ENCODE measurements at places on chromosomes 4 and X.

- no peak for DNase-seq
These were observed 1350.0 kb downstream of the ADGRL3 start for GRCh38 chr4:62550121-62550520.

DNA sequence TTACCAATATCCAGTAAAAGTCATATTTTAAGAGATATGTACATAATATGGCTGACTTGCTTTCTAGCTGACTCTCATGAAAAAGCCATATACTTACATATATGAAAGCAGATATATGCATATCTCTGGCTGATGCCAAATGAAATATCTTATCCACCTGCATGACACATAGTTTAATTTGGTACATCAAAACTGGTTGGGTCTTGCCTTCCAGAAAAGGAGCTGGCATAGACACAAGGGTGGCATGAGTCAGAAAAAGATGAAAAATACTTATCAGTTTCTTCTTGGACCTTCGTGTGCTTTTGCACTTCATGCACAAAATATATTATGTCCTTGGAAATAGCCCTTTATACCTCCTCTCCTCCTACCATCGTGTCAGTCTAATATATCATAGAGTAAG, 32.1 kb downstream of the TIGD4 start:
- no peak for DNase-seq

- DNase-seq: no peak
These were observed 528 bp upstream of the FGF2 start for GRCh38 chr4:122826079-122826527.

- no peak for DNase-seq
These were observed 219.0 kb upstream of the GIMD1 start for GRCh38 chr4:106587558-106587957.

GRCh38 chr4:140666889-140667614, 89.1 kb downstream of the TBC1D9 start:
- DNase-seq: no peak

DNA sequence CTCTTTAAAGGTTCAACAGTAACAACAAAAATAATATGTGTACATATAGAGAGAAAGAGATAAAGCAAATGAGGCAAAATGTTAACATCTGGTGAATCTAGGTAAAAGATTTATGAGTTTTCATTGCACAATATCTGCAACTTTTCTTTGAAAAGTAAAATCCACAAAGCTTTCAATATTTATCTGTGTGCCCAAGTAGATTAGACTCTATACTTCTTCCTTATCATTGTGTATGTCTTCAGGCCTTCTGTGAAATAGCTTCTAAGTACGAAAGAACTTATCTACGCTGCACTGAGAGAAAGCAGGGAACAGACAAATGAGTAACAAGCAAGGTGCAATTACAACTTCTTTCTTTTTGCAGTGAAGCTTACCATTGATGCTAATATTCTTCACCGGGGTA, 81.6 kb downstream of the NPNT start:
- no peak for DNase-seq
